ENCODE measurements at places on chromosomes 5 and 9. TPM values are rescaled to one million over a fixed set of nuclear protein-coding genes. Genes with fewer than 3 reads are reported as not detected.

- no peak for DNase-seq
- no peak overlapping the region for H3K4me3 ChIP-seq
- H3K36me3 ChIP-seq = peaks cover 22% of the 10 kb centered on the region
- H3K27ac ChIP-seq = no peak overlapping the region
- H3K4me1 ChIP-seq = no peaks in the 10 kb centered on the region
- H3K27me3 ChIP-seq = no peaks in the 10 kb centered on the region
These were observed 29.7 kb downstream of the PRRT1B start for GRCh38 chr9:131574730-131575640.

GRCh38 chr5:166962461-166962860, 1329.0 kb upstream of the WWC1 start:
- no peaks in the 10 kb centered on the region for H3K27me3 ChIP-seq
- H3K4me3 ChIP-seq = no peak overlapping the region
- no peak overlapping the region for H3K27ac ChIP-seq
- DNase-seq = no peak
- no peaks in the 10 kb centered on the region for H3K36me3 ChIP-seq

DNA sequence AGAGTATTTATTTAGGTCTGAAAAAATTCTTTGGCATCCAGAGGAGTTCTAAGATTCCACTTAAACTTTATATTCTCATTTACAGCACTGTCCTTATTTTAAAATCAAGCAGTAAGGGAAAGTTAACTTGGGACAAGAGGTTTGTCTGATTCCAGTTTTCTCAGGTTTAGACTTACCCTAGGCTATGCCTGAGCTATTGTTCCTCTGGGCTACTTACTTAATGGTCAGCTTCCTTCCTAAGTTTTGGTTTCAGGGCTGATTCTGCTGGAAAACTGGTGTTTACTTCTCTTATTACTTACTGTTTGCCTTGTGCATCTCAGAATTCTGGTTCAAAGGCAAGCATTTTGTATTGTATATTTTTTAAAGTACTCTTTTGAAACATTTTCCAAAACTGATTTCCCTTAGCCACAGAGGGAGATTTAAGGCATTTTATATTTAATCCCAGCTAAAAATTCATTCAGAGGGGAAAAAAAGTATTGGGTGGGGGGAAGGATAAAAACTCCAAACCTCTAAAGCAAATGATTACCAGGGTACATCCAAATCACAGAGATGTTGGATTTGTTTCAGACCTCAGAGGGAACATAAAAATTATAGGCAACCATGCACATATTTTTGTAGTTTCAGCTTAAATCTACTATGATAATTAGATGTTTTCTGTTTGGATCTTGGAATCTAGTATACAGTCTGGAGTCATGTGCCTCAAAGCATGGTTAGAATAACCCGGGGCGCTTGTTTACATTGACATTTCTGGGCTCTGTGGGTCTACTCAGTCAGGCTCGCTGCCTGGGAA, 290.0 kb downstream of the ARHGAP26 start:
- H3K36me3 ChIP-seq = no peaks in the 10 kb centered on the region
- H3K4me1 ChIP-seq = no peaks in the 10 kb centered on the region
- H3K4me3 ChIP-seq = no peak overlapping the region
- H3K27ac ChIP-seq = no peak overlapping the region
- DNase-seq = no peak
- no peaks in the 10 kb centered on the region for H3K27me3 ChIP-seq

DNA sequence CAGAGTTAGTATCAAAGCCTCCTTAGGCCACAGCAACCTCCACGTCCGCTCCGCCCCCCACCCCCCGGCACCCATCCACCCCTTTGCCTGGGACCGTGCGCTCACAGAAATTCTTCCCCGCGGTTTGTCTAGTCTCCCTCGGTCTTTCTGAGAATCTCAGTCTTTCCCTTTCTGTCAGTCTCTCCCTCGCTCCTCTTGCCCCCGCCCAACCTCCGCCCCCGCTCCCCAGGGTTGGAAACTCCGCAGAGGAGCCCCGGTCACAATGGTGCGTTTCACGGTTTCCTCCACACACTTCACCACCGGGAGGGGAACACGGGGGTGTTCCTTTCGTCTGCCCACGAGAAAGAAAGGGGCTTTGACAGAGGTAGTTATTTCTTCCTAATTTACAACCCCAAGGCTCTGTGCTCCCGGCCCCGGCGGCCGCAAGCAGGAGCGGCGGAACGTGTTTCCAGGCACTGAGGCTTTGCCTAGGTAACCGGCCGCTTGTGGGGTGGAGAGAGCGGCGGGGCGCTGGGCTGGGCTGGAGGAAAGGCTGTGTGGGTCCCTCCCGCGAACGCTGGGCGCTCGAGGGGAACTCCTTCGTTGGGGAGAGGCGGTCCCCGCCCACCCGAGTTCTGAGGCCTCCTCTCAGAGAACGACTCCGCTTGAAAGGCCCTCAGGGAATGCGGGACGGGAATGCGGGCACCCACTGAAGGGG, 2.1 kb downstream of the NR4A3 start:
- H3K4me1 ChIP-seq = peaks cover 5% of the 10 kb centered on the region
- no peaks in the 10 kb centered on the region for H3K36me3 ChIP-seq
- peak; percentile 18 for DNase-seq
- no peak overlapping the region for H3K27ac ChIP-seq
- no peaks in the 10 kb centered on the region for H3K27me3 ChIP-seq
- H3K4me3 ChIP-seq = peak overlapping the region; percentile 84

DNA sequence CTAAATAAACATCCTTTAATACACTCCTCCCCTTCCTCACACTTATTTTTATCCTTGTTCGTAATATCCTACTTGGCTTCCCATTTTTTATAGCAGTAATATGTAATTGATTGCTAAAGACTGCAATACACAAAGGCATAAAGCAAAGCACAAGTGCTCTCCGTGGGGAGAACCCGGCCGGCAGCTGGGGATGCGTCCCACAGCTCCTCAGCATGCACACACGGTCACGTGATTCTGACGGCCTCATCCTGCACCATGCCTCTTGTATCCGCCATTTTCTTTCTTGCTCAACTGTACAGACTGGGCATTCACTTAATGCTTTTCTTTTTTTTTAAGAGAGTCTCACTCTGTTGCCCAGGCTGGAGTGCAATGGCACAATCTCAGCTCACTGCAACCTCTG, 2.8 kb downstream of the BRD3OS start:
- no peaks in the 10 kb centered on the region for H3K27me3 ChIP-seq
- H3K4me3 ChIP-seq = no peak overlapping the region
- H3K4me1 ChIP-seq = peaks cover 5% of the 10 kb centered on the region
- peaks cover 15% of the 10 kb centered on the region for H3K36me3 ChIP-seq
- H3K27ac ChIP-seq = no peak overlapping the region

DNA sequence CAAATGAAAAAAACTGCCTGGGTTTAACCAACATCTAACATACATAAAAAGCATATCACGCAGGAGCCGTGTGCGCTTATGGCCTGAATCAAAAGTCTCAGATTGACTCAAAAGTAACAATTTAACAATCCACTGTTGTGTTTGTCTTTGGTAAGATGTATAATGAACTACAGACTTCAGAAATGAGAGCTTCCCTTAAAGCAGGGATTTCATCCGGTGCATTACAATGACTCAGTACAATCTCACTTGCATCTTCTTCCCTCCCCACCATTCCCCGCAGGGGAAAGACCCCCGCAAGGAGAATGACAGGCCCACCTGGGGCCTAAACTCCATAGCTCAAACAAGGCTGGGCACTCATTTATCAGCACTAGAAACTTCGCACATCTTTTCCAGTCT, 1.4 kb downstream of the ZFR start:
- H3K4me3 ChIP-seq = peak overlapping the region; percentile 90
- H3K4me1 ChIP-seq = peaks cover 7% of the 10 kb centered on the region
- no peaks in the 10 kb centered on the region for H3K36me3 ChIP-seq

- no peaks in the 10 kb centered on the region for H3K4me1 ChIP-seq
- H3K4me3 ChIP-seq = no peak overlapping the region
- H3K36me3 ChIP-seq = no peaks in the 10 kb centered on the region
- H3K27ac ChIP-seq = no peak overlapping the region
These were observed 196.8 kb downstream of the ANXA1 start for GRCh38 chr9:73348471-73348870.

DNA sequence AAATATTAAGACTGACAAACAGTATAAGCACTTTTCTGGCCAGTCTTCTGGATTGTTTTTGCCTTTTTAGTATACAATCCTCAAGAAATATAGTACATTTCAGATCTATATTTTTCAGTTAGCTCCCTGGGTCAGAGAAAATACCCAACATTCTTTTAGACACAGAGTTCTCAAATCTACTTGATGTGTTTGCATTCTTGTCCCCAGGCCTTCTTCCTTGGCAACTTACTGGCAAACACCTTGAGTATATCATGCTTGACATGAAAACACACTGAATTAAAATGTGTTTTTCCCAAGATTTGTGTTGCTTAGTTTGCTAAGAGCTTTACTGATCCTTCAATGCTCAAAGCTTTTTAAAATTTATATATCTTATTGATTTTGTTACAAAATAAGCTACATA, 1413.1 kb upstream of the CDH9 start:
- no peaks in the 10 kb centered on the region for H3K27me3 ChIP-seq
- no peak overlapping the region for H3K27ac ChIP-seq
- H3K4me1 ChIP-seq = no peaks in the 10 kb centered on the region
- no peak for DNase-seq
- H3K36me3 ChIP-seq = no peaks in the 10 kb centered on the region

MAT2B gene
- total RNA-seq = 9.2 TPM

WDR31 gene
- 4.0 TPM for total RNA-seq

PCDHB7 gene
- 0.41 TPM for total RNA-seq
